ENCODE measurements at places on chromosomes 1 and 21.

GRCh38 chr1:230260831-230261230 is 165.3 kb downstream of the PGBD5 start:
- no peak for DNase-seq

GRCh38 chr1:156509424-156510034 is 9.0 kb upstream of the MEF2D start:
- no peak for DNase-seq

DNA sequence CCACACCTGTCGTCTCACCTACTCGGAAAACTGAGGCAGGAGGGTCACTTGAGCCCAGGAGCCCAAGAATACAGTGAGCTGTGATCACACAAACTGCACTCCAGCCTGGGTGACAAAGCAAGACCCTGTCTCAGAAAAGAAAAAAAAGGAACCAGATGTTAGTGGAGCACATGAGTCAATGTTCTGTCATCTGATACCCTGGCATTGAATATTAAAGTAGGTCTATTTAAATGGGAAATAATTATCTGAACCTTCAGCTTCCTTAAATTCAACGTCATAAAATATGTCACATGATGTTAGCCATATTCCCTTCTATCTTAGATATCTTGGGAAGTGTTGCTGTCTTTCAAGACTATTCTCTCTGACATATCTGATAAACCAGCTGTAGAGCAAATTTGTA is 47.3 kb downstream of the NCAM2 start:
- DNase-seq: no peak

DNA sequence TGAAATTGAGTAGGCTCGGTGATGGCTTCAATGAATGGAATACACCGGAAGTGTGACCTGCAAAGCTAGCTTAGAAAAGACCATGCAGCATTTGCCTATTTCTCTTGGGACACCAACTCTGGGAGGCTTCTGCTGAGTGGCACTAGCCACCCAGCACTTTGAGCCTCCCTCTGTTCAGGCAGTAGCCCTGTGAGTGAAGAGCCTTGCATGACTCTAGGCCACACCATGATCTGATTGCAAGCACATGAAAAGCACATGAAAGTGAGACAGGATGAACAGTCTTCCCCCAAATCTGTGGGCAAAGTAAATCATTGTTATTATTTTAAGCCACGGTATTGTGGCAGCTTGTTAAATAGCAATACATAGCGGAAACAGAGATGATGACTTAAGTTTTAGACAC is 2.8 kb downstream of the CD48 start:
- DNase-seq: no peak

GRCh38 chr1:226631229-226632000 is 82.9 kb downstream of the STUM start:
- DNase-seq: no peak

DNA sequence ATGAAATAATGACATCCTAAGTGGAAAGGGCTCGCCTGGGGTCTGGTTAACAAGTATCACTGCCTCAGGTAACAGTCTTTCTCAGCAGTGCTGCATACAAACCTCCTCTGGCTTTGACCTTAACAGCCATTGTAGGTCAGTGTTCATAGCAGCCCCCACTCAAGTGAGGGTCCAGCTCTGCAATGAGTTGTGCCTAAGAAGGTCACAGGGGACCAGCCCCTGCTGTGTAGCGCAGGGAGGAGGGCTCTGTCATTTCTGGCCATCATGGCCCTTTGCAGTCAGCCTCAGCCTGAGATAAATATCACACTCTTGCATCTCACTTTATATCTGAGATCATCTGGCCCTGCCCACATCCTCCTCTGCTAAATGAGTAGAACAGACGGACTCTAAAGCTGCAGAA is 18.1 kb upstream of the MYSM1 start:
- no peak for DNase-seq

- DNase-seq: no peak
Observed at GRCh38 chr1:114926607-114927006, 71.9 kb downstream of the SYCP1 start.

DNA sequence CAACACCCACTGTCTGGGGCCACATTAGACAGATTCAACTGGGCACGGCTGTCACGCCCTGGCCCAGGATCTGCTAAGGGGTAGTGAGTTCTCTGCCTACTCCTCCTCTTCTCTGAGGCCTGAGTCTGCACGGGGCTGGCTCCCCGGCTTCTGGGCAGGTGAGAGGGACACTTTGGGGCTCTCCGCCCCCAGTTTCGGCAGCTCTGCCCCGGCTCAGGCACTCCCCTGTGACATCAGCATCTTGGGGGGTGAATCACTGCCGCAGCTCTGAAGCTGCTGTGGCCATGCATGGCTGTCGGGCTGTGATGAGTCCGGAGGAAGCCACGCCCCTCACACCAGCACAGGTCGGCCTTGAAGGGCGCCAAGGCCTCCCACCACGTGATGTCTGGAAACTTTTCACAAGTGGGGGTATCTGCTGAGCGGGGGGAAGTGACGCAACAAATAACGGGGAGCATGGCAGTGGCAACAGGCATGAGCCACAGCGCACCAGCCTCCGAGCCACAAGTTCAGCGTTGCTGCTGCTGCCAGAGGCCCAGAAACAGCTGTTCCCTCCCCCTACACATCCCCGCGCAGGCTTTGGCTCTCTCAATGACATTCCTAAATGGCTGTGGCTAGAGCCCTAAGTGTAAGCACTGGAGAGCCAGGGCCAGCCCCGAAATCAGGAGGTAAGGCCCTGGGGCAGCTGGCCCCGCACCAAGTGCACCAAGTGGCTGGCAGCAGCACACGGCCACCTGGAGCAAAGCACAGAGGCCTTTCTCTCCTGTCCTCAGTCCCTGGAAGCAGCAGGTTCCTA is 26.3 kb downstream of the ZBTB17 start:
- DNase-seq: peak; percentile 71

- peak; percentile 56 for DNase-seq
Observed at GRCh38 chr1:32448773-32449456, 16.0 kb upstream of the ZBTB8B start.

GRCh38 chr1:89910780-89911179 is 84.1 kb upstream of the ZNF326 start:
- peak; percentile 86 for DNase-seq

DNA sequence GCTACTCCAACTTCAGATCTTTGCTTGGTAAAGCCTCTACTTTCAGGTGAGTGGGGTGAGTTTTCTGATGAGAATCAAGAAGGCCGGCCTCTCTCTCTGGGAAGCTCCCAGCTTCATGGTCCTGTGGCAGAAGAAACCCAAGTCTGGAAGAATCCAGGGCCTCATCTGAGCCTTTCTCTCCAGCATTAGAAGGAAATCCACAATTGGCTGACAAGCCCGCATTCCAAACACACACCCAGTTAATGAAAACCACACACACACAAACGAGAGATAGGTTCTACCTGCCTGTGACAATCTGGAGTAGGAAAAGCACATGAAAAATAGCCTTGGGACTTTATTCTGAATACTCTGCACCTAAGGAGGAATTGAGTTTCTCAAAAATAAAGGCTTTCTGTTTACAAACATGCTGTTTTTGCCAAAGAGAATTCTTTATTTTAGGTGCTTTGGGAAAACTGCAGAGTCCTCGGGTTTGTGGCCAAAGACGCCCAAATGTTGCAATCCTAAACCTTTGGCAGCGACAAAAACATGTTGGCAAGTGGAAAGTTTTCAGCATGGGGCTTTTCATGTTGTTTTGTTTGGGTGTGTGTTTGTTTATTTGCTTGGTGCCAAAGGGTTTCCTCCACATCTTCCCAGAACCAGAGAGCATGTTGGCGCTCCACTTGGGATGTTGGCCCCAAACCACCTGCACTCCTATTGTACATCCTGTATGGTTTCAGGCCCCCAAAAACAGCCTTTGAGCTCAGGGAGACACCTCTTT is 216.2 kb downstream of the SETD4 start:
- no peak for DNase-seq

DNA sequence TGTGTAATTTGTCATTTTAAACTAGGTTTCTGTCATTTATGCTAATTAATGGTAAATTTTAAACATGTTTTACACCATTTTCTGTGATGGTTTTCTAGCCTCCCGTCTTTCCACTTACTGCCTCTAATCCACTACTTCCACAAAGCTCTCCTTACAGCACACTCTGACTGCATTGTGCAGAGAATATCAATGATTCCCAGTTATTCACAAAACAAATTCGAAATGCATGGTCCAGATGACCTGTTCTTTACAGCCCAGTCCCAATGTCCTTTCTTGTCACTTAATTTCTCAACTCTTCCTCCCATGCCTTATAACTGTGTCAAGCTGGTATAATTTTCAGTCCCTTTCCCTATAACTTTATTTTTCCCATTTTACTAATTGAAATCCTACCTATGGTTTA is 770.5 kb downstream of the USP25 start:
- DNase-seq: no peak

GRCh38 chr21:41433566-41433965 is 7.5 kb downstream of the MX1 start:
- no peak for DNase-seq

DNA sequence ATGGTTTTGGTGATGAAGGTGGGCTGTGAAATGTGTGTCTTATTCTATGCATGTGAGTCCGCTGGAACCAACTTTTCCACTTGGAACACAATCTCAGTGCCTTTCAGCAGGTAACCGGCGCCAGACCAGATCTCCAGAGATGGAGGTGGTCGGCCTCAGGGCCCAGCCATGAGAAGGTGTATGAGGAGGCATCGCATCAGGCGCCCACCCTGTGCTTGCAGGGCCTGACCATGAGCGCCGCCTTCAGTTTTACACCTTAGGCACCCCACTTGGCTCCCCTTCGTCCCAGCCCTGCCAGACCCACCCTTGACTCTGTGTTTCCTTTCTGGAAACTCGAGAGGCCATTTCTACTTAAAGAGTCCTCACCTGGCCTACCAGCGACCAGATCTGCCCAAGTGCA is 48.6 kb upstream of the ATF3 start:
- no peak for DNase-seq

DNA sequence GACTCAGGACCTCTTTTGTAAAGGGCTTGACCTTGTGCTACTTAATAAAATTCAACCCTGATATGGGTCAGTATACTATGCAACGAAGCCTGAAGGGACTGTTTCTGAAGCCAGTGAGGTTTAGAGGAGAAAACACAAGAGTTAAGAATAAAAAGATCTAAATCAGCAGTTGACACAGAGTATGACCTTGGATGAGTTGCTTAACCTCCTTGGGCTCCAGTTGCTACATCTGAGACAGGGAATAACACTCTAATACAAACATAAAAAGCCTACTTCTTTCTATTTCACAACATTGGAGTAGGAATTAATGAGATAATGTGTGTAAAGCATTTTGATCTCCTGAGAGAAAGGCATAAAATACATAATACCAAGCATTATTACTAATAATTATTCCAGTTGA is 882.4 kb upstream of the ADGRL2 start:
- DNase-seq: no peak

- DNase-seq: no peak
Observed at GRCh38 chr1:63843884-63844283, 70.1 kb downstream of the ROR1 start.

DNA sequence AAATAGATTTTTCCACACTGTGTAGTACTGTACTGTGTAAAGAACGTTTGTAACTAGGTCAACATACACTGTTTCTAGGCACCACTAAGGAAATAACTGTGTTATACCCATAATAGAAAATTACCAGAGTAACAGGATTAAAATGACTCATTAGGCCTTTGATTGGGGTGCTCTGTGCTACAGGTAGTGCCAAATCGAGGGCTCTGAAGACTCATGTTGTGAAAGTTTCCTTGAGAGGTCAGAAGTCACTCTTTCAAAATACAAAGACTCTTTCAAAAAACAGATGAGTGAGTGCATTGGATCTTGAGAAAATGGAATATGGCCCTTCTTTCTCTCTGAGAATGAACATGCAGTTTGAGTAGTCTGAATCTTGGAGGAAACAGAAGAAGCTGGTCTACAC is 143.0 kb downstream of the MRPL39 start:
- no peak for DNase-seq

DNA sequence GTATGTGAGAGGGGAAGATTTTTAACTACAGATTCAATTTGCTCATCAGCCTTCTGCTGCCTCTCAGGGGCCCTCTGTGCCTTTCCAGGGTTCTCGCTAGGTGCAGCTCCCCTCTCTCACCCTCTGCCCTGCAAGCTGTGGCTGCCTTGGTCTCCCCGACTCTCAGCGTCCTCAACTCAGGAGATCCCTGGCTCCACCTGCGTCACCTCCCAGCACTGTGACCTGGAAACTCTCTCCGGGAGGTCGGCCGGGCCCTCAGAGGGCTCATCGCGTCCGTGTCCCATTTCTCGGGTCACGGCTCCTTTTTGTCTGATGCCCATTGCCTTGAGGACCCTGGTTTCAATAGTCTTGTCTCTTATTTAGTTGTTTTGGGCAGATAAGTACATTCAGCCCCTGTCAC is 63.5 kb upstream of the ADARB1 start:
- DNase-seq: no peak

GRCh38 chr1:39204441-39205081 is at the start of gene MACF1:
MACF1 (plus strand) TSS chr1:39204695; CDS start chr1:39205023, 328 bp downstream.
- DNase-seq: no peak

DNA sequence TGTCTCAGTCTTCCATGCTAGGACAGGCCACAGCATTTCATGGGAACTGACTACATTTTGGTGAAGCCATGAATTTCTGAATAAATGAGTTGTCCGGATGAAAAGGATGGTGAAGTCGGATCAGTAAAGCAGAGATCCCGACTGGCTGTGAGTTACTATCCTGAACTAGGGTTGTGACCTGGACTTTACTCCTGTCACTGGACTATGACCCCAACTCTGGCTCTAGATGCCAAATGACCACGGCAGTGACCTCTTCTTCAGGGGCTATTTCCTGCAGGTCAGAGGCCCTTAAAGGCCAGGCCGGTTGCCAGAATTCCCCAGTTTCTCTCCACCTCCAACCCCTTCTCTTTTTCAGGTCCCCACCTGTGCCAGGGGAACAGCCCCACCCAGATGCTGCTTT is 1.7 kb upstream of the NECTIN4 start:
- DNase-seq: no peak

- DNase-seq: peak; percentile 1
Observed at GRCh38 chr1:33548319-33548718, 75.9 kb downstream of the ZSCAN20 start.

GRCh38 chr1:93005252-93005598 is 44.0 kb upstream of the DIPK1A start:
- no peak for DNase-seq

DNA sequence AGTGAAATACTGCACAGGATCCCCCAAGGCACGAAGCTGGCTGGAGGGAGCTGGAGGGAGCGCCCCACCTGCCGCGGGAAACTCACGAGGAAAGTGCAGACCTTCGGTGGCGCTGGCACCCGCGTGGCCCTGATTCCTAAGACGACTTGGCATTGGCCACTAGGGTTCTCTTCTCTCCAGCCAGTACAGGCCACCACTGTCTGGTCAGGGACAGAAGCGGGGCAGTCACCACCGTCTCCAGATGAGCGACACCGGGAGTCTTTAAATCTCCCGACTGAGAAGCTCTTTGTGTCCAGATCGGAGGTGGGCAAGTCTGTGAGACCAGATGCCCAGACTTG is 19.2 kb upstream of the CHIA start:
- DNase-seq: no peak

GRCh38 chr1:27555700-27556424 is 48.1 kb downstream of the AHDC1 start:
- DNase-seq: no peak

- DNase-seq: no peak
Observed at GRCh38 chr1:59133997-59134396, 162.9 kb upstream of the FGGY start.

GRCh38 chr21:32733356-32733755 is 5.5 kb upstream of the SYNJ1 start:
- no peak for DNase-seq

Measured in trophoblast cell (in vitro differentiated cells and primary cell).